ENCODE measurements at places on chromosomes 11 and 22.

DNA sequence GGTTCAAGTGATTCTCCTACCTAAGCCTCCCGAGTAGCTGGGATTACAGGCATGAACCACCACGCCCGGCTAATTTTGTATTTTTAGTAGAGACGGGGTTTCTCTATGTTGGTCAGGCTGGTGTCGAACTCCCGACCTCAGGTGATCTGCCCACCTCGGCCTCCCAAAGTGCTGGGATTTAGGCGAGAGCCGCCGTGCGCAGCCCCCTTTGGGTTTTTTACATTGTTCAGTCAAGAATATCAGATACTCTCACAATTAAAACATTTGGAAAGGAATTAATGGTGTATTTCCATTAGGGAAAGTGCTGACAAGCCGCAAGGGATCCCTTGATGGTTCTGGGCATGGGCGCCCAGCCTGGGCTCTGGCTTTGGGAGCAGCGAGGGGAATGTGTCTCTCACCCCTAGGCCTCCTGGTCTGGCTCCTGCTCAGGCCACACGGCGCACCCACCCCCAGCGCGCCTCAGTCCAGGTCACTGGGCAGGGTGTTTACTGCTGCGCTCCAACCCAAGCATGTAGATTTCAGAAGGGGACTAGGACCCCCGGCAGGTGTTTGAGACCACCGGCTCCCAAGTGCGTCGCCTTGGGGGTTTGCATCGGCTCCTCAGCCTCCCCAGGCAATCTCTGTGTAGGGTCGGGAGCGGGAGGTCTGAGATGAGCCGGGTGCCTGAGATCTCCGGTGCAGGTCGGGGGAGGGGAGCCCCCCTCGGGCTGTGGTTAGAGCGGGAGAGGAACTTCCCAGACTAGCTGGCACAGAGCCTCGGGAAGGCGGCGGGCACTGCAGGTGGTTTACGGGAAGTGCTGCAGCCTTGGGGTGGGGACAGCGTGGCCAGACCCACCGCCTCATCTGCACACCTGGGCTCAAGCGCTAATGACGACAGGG is 809 bp upstream of the IRF7 start:
- DNase-seq: no peak

DNA sequence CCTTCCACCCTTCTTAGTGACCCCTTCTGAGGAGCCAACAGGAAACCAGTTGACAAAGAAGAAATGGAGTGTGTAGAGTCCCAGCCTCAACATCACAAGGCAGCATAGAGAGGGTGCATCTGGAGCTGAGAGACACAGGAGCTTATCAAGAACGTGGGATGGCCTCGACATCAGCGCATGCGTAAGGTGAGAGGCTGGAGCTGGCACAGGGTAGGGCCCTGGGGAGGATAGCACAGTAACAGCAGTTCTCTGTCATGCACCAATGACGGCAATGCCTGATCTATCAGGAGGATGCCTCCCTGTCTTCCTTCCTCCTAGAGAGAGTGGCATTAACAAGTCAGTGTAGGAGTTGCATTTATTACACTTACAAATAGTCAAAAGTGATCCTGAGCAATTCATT is 426.1 kb downstream of the NTM start:
- DNase-seq: no peak

DNA sequence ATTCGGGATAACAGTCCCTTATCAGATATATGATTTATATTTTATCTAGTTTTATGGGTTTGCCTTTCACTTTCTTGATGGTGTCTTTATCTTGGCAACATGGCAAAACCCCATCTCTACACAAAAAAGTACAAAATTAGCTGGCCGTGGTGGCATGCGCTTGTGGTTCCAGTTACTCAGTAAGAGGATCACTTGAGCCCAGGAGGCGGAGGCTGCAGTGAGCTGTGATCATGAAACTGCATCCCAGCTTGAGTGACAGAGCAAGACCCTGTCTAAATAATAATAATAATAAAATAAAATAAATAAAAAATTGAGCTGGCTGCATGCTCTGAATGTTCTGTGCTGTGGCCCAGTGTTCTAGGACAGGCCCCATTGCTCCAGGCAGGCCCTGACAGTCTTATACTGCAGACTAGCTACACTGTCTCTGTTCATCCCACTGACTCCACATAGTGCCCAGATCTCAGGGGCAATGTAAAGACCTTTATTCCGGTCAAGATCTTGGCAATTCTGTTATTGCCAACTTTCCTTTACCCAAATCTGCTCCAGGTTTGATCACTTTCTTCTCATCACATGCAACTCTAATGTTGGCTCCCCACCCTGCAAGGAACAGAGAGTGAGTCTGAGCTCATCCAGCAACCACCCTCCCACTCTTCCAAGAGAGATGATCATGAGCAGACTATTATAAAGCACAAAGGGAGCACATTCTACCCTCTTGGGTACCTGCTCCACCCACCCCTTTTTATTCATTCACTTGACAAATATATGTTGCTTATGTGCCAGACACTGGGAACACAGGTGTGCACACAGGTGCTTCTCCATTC is 8.8 kb downstream of the HSPA8 start:
- no peak for DNase-seq

- no peak for DNase-seq
These were observed 709 bp downstream of the SSRP1 start for GRCh38 chr11:57335023-57335342.

GRCh38 chr11:128854841-128855240 is 12.3 kb downstream of the KCNJ1 start:
- DNase-seq: no peak

GRCh38 chr11:118607401-118608359 is at the start of gene PHLDB1:
TSS of gene PHLDB1 (plus strand) at chr11:118607615. CDS start at chr11:118613837, 6,222 bp downstream.
- DNase-seq: no peak

DNA sequence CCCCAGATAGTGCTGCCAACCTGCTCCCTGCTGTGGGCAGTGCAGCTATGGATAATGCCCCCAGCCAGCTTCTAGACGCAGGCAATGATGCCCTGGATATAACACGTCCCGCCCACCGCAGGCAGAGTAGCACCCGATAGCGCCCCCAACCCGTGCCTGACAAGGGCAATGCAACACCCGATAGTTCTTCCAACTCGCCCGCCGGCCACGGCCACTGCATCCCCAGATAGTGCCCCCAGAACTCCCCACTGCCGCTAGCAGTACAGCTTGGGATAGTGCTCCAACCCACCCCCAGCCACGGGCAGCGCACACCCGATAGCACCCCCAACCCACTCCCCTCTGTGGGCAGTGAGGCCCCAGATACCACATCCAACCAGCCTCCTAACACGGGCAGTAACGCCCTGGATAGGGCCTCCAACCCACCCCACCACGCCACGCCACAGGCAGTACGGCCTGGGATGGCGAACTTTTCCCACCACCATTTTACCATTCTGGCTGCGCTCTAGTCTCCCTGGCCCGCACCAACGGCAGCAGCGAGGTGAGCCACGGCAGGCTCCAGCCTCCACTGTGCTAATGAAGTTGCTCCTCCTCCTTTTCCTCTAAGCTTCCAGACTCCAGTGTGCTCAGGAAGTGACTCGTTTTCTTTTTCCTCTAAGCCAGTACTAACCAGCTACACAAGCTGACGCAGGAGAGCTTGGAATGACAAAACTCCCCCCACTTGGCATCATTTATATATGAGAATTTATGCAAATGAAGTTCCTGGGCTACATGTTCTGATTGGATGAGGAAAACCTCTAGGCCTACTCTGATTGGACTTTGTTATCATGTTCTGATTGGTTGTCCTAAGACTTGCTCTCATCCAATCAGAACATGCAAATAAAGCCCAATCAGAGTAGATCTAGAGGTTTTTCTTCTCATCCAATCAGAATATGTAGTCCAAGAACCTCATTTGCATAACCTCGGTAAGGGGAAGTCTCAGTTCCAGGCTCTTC is 3.0 kb upstream of the RFPL3 start:
- DNase-seq: peak; percentile 27

GRCh38 chr11:28627690-28628255 is 519.6 kb downstream of the METTL15 start:
- DNase-seq: no peak

DNA sequence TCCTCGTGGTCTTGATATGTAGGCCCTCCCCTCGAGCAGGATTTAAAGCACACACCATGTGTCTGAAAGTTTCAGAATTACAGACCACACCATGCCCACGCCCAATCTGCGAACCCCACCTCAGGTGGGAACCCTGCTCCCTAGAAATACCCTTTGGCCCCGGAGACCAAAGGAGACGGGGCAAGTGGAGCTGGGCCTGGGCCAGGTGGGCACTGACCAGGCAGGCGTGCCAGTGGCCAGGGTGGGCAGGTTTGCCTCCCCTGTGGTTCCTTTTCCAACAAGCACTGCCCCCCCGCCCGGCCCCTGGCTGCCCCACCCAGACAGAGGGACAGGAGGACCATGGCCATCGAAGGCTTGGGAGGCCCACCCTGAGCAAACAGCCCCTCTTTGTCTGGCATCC is 400.4 kb downstream of the TBC1D22A start:
- no peak for DNase-seq

- no peak for DNase-seq
These were observed 12.5 kb downstream of the OR5B3 start for GRCh38 chr11:58394195-58394594.

DNA sequence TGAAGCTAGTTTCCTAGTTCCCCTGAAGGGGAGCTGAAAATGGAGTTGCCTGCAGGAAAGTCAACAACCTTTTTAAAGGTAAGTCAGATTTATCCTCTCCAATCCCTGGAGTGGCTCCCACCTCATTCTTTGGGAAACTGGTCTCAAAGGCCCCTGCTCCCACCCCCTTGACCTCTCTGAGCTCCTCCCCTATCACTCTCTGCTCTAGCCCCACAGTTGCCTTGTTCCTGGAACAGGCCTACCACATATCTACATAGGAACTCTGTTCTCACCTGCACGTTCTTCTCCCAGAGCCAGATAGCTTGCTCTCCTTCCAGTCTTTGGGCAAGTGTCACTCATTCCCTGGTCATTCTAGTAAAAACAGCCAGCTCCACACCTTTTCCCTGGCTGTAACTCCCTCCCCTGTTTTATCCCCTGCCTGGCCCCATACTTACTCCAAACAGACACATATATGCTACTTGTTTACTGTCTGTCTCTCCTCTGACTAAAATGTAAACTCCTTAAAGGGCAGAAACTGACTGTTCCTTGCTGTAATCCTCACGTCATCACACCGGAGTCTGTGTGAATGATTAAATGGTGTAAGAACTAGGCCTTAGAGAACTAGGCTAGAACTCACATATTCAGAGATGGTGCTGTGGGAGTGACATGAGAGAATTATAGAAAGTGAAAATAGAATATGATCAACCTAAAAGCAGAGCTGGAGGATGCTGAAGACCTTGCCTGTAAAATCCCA is 53.3 kb downstream of the TCF20 start:
- no peak for DNase-seq

GRCh38 chr11:125445731-125446130 is 50.3 kb downstream of the FEZ1 start:
- DNase-seq: no peak

GRCh38 chr11:36409152-36409816 is 100.8 kb downstream of the TRAF6 start:
- DNase-seq: no peak

- no peak for DNase-seq
These were observed 54.2 kb downstream of the OTOG start for GRCh38 chr11:17601256-17601671.

- DNase-seq: no peak
These were observed 26.5 kb downstream of the GRAMD4 start for GRCh38 chr22:46646531-46647215.

- no peak for DNase-seq
These were observed 36.7 kb upstream of the EIF3D start for GRCh38 chr22:36565686-36566085.

DNA sequence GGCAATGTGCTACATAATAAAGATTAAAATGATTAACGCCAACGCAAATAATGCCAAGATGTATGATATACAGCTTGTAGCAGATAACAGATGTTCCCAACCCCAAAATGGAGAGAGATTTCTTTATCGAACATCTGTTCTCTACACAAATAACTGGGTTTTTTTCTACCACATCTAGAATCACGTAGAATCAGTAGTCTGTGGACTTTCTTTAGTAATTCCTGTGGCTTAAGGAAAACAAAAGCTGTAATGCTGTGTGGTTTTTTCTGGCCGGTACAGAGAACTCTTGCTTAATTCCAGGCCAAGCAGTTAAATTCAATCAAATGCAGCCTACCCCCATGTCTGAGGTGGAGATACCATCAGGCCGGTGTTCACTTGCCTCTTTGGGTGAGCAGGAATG is 303.4 kb downstream of the FAT3 start:
- peak; percentile 83 for DNase-seq

GRCh38 chr11:44235765-44236201 is 74.2 kb downstream of the ALX4 start:
- no peak for DNase-seq

DNA sequence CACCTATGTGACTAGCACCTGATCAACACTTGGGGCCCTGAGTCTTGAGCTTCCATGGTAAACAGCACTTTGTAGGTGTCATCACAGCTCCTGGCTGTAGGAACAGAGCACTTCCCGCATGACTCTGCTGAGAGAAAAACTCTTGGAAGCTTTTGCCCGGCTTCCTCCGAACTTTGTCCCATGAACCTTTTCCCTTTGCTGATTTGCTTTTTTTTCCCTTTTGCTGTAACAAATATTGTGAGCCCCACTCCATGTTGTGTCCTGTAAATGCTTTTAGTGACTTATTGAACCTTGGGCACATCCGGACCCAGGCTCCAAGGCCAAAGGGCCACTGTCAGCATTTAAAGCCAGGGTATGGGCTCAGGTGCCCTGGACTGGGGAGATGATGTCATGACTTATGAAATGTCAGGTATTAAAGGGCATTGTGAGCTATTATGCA is 391.1 kb downstream of the TENM4 start:
- DNase-seq: no peak

- no peak for DNase-seq
These were observed 92.6 kb upstream of the LIN7C start for GRCh38 chr11:27599217-27599616.

DNA sequence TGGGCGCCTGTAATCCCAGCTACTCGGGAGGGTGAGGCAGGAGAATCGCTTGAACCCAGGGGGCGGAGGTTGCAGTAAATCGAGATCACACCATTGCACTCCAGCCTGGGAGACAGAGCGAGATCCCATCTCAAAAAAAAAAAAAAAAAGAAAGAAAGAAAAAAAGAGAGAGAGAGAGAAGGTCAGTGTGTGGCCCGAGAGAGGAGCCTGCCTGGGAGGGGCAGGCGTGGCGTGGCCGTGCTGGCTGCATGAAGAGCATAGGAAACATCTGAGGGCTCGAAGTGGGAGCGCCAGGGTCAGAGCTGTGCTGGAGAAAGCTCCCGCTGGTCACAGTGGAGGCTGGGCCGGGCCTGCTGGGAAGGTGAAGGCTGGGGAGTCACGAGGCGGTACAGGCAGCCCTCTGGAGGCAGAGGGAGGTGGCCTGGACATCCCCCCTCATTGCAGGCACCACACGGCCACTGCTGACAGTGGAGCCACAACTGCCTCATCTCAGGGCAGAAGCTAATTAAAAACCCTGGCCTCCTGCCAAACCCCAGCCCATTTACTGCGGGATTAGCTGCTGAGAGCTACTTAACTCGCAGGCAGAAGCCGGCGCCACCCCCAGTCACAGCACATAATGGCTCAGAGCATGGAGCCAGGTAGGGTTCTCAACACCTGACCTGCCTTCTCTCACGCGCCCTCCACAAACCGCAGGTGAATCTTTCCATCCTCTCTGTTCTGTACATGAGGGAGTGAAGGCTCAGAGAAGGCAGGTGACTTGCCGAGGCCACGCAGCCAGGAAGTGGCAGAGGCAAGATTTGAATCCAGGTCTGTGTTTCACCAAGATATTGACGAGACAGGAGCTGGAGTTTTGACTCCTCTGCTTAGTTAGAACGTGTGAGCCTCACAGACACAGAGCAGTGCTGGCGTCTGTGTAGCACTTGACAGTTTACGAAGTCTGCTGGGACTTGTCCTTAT is 32.6 kb downstream of the NFAM1 start:
- no peak for DNase-seq

- DNase-seq: no peak
These were observed 72.9 kb downstream of the TMEM135 start for GRCh38 chr11:87110443-87111131.

- DNase-seq: no peak
These were observed 1.6 kb downstream of the TMEM135 start for GRCh38 chr11:87039371-87039770.
